ENCODE measurements at places on chromosomes 4 and X.

DNA sequence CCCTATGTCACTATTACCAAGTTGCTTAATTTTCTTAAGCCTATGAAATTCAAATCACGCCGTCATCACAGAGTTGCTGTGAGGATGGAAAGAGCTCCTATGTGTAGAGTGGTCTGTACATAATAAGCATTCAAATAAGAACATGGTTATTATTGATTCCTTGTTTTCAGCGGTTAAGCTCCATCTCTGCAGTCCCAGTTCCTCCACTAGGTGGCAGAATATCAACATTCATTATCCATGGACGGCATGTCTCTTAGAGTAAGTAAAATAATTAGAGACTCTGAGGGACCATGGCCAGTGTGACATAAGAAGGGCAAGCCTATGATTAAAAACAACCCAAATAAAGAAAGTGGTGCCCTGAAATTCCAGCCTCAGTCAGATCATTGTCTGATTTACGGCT lies 132.5 kb upstream of the NHS start:
- no peak for DNase-seq

DNA sequence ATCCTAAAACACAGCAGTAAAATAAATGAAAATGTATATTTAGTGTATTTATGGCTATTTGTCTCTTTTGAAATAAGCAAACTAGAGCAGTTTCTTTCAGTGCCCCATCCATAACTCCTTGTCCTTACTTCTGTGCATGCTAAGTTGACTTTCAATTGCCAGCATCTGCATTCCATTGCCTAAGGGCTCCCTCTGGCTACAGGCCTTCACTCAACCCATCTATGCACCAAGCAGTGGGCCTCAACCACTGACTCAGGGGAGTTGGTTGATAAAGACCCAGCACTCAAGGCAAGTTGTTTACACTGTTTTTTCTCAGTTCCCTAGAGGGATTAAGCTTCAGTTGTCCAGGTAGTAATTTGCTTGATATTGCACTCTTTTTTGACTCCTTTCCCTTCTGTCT lies 265.7 kb downstream of the IQCM start:
- no peak for DNase-seq

- DNase-seq = no peak
These were observed 61.4 kb upstream of the ENPEP start for GRCh38 chr4:110414561-110414920.

DNA sequence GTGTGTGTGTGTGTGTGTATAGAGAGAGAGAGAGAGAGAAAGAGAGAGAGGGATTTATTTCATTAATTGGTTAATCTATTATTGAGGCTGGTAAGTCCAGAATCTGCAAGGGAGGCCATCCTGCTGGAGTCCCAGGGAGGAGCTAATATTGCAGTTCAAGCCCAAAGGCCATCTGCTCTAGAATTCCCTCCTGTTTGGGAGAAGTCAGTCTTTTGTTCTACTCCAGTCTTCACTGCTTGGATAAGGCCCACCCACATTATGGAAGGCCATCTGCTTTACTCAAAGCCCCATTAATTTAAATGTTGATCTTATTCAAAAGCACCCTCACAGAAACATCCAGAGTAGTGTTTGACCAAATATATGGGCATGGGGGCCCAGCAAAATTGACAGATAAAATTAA lies 317.5 kb upstream of the RASGEF1B start:
- no peak for DNase-seq

DNA sequence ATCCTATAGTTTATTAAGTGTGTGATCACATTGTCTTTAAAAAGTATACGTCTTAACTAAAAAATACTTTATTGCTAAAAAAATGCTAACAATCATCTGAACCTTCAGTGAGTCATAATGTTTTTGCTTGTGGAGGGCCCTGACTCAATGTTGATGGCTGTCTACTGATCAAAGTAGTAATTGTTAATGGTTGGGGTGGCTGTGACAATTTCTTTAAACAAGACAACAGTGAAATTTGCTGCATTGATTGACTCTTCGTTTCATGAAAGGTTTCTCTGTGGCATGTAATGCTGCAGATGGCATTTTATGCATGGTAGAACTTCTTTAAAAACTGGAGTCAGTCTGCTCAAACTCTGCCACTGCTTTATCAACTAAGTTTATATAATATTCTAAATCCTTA lies 101.4 kb upstream of the IL15 start:
- DNase-seq = no peak

DNA sequence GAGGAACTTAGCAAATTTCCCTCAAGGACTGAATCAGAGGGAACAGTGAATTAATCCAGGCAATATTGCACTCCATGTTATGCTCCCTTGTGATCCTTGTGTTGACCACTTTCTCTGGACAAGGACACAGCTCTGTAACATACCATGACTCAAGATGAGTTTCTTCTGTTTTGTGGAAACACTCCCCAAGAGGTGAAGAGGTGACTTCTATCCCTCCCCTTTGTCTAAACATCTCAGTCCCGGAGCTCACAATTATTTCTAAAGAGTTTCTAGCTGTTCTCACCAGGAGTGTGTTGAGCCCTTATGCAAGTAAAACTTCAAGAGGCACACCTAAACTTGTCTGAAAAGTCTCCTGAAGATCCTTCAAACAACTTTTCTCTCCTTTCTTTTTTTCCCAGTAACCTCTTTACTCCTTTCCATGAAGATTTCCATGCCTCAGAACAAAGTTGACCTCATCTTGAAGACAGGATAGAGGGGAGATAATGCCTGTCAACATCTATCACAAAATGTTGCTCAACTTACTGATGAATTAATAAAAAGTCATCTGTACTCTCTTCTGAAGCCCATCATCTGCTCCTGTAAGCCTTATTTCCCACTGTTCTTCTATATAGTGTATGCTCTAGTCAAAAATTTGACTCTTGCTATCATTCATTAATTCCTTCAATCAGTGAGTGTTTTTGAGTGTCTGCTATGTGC lies 429.1 kb downstream of the SPRY1 start:
- no peak for DNase-seq

DNA sequence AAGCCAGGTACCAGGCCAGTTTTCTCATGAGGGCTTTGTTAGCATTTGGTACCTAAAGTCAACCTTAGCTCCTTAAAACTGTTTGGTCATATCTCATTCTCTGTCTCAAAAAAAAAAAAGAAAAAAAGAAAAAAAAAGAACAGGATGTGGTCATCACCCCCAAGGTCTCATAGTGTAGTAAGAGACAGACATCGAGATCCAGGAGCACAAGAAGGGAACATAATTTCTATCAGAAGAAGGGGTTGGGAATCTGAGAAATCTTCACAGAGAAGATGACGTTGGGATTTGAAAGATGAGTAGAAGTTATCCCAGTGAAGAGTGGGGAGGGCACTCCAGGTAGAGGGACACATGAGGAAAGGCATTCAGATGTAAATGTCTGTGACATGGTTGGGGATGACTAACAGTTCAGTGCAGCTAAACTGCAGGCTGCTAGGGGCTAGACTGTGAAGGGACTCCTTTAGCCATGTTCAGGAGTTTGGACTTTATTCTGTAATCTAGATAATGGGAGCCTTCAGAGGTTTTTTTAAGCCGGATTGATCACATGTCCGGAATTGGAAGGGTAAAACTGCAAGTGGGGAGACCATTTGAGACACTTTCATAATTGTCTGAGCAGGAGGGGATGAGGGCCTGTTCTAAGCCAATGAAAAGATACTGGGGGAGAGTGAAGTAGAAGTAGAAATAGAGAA lies 26.9 kb upstream of the GJB1 start:
- no peak for DNase-seq

- DNase-seq = no peak
These were observed 559.6 kb upstream of the AMOT start for GRCh38 chrX:113400193-113400704.

- DNase-seq = peak; percentile 14
These were observed 97.2 kb downstream of the CPZ start for GRCh38 chr4:8689741-8690140.

- DNase-seq = no peak
These were observed 65.8 kb downstream of the RGS12 start for GRCh38 chr4:3358656-3359055.

- no peak for DNase-seq
These were observed 83.6 kb downstream of the MID1 start for GRCh38 chrX:10536744-10537143.

DNA sequence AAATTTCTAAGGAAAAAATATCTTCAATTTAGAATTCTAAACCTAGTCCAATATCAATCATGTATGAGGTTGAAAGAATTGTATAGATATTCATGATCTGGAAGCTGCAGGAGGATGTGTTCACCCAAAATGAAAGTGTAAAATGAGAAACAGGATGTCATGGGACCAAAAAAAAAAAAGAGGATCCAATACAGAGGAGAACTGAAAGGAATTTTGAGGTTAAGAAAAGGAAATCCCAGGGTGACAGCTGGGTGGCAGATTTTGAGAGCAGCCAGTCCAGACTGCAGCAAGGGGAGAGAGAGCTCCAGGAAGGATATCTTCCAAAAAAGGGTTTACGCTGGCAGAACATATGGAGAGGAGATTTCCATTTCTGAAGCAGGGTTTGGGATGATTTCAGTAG lies 38.9 kb downstream of the TLR10 start:
- no peak for DNase-seq

- DNase-seq = no peak
These were observed 236.2 kb upstream of the NUDT6 start for GRCh38 chr4:123158576-123158975.

GRCh38 chr4:8729408-8730149 lies 137.0 kb downstream of the CPZ start:
- peak; percentile 35 for DNase-seq

DNA sequence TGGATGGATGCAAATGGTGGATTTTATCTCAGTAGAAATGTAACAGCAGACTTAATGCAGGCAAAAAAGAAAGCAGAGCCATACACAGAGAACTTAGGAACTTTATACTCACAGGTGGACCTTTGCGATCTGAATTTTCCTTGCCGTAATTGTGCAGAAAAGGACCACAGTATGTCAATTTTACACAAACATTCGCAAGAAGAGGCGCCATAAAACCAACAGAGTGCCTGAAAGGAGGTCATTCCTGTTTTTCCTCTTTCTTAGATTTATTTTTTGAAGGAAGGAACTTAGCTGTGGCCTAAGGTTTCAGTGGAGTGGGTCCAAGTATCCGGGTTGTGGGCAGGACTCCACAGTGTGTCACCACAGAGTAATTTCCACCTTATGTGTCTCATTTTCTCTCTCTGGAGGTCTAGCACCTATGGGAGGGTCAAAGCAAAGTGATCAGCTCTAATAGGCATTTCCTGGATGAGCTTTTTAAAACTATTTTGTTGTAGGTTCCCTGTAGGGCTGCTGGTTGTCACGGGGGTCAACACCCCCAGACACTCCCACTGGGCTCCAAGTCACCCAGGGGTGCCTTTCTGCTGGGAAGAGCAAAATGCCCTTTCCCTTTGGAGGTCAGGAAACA lies 24.7 kb upstream of the PBDC1 start:
- DNase-seq = no peak

- no peak for DNase-seq
These were observed 185.5 kb upstream of the RBPJ start for GRCh38 chr4:26135331-26135730.

DNA sequence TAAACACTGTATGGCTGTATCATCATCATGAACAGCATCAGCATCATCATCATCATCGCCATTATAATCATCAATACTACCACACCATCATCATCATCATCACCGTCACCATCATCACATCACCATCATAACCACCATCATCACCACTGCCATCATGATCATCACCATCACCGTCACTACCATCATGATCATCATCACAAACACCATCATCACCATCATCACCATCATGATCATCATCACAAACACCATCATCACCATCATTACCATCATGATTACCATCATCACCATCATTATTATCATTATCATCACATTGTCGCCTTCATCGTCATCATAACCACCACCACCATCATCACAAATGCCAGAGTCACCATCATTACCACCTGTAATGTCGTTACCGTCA lies 1196.9 kb downstream of the NLGN4X start:
- no peak for DNase-seq

GRCh38 chrX:19798423-19798822 lies 89.0 kb downstream of the SH3KBP1 start:
- no peak for DNase-seq

- no peak for DNase-seq
These were observed 187.7 kb upstream of the LNX1 start for GRCh38 chr4:53779025-53779424.

DNA sequence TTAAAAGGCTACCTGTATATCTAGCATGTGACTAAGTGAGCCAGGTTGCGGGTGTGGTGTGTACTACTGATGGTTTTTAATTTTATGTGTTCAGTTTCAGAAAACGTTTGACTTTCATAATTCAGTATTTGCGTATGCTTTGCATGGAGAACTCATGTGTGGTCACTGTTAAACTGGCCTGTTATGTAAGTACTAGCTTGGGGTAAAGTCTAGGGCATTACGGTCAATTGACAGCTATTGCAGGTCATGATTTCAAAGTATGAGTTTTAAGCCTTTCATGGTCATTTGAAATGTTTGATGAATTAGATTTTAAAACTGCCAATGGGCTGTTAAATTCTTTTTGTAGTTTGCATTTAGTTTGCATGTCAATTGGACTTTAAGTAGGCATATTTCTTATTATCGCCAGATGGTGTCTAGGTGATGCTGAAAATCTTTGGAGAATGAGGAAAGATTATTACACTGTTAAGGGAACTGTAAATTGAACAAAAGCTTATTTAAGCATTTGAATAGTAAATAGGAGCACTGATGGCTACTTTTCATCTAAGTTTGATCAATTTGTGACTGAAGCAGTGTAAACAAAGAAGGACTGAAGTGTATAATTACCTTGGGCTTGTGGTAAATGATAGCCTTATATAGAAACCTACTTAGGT lies 563.4 kb downstream of the DACH2 start:
- DNase-seq = no peak

GRCh38 chr4:169220447-169220846 lies 50.3 kb downstream of the SH3RF1 start:
- no peak for DNase-seq

DNA sequence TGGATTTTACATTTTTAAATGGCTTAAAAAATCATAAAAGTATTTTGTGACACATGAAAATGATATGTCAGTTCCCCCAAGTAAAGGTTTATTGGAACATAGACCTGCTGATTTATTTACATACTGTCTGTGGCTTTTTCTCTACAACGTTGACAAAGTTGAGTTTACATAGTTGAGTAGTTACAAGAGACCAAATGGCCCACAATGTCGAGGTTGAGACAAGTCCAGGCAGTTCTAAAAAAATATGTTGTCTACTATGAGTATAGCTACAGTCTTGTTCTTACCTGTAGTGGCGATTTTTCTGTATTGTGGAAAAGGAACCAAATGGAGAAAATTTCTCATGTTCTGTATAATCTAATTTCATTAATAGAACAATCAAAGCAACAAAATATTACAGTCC lies 163.2 kb downstream of the FRAS1 start:
- DNase-seq = no peak

DNA sequence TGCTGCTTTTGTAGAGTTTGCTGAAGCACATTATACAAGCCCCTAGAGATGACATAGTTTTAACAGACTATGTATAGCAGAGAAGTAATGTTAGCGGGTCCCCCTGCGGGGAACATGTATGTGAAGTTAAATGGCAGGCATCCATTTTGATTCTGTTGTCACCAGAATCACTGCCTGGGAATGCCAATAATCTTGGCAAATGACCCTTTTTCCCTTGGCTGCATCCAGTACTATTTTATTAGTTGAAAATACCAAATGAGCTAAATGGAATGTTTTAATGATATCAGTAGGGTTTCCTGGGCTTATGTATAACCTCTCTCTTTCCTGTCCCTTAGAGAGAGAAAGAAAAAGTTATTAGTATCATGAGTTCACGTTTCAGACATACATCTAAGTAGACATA lies 93.6 kb downstream of the LIMCH1 start:
- no peak for DNase-seq
